ENCODE measurements at places on chromosomes 3 and 15.

GRCh38 chr15:62927836-62928235 lies 114.7 kb upstream of the TPM1 start:
- no peak for DNase-seq

GRCh38 chr3:96000966-96001365 lies 813.4 kb upstream of the EPHA6 start:
- no peak for DNase-seq

GRCh38 chr3:18300916-18301315 lies 124.2 kb downstream of the SATB1 start:
- no peak for DNase-seq

- DNase-seq, result no peak
Measured at GRCh38 chr15:32942401-32942841, 224.6 kb downstream of the GREM1 start.

DNA sequence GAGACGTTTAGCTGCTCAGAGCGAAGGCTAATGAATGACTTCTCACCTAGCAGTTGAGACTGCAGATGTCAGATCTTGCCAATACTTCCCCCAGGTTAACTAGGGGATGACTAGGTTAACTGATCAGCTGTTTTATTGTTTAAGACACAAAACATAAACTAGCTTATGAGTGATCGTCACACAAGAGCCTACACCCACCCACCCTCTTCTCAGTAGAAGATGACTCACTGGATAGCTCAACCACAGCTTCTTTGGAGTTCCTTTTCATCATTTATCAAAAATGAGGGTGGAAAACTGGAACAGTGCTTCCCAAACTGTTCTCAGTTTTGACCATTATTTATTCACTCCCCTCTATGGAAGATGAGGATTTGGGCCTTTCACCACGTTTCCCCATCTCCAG lies 25.2 kb downstream of the GASK1A start:
- peak; percentile 11 for DNase-seq

- no peak for DNase-seq
Measured at GRCh38 chr15:79535536-79535935, 103.4 kb downstream of the MINAR1 start.

DNA sequence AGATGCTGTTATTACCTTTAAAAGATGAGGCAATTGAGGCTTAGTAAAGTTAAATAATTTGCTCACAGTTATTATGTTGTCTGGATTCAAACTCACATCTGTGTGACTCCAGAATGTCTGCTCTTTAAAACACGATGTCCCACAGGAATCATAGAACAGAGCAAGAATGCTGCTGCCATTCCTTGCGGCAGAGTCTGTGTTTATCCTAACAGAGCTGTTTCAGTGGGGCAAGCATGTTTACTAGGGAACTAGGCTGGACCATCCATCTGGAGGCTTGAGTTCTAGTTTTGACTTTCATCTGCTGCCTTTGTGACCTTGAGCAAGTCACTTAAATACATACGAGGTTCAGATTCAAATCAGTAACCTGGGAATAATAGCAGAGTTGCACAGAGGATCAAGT lies 72.1 kb downstream of the BBX start:
- no peak for DNase-seq

DNA sequence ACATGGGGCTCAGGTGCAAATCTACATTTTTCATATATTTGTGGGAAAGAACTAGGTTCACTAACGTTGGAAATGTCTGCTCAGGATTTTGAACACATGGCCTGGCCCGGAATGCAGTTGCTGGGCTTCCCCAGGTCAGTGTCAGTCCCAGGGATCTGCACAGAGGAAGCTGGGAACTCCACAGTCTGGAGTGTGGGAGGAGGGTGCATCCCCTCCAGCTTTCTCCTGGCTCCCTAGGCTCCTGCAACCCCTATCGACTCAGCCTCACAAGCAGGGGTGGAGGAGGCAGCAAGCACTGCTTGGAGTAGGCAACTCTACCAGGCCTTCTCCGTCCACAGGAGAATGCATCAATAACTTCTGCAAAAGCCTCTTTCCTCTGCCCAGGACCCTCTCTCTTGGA lies 30.1 kb upstream of the HCN4 start:
- no peak for DNase-seq

DNA sequence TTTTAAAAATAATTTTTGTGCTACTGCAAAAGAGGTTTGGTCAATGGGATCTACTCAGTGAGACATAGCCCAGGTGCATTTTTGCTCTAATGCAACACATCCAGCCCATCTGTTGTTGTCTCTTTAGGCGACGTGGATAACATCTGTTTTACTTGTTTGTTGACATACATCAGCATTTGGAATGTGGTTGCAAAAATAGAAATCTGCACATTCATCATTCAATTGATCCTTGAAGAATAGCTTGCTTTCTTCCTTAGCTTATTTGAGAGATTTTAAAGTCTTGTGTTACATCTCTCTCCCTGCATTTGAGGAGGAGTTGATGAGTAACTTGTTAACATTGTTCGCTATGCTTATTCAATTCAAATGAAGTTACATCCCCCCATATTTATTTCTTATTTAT lies 1202.3 kb downstream of the NSUN3 start:
- DNase-seq, result no peak

DNA sequence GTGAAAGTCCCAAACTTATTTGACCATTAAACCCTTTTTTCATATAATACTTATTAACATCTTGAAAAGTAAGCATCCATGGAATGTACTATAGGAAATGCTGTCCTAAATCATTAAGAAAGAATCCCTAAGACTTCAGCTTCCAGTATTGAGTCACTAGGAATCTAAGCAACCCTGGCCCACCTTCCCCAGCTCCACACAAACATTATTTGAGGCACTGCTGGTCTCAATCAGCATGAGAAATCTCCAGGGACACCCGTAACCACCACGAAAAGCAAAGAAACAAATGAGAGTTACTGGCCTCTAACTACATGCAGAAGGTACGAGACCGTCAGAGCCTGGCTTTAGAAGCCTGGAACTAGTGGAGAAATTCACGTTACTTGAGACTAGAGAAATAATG lies 68.2 kb downstream of the POLQ start:
- DNase-seq, result no peak

GRCh38 chr3:151268267-151269235 lies 9.8 kb downstream of the P2RY14 start:
- DNase-seq, result no peak

GRCh38 chr3:164679245-164679644 lies 399.1 kb downstream of the SI start:
- DNase-seq, result no peak

GRCh38 chr3:37745076-37745475 lies 116.6 kb upstream of the CTDSPL start:
- no peak for DNase-seq

DNA sequence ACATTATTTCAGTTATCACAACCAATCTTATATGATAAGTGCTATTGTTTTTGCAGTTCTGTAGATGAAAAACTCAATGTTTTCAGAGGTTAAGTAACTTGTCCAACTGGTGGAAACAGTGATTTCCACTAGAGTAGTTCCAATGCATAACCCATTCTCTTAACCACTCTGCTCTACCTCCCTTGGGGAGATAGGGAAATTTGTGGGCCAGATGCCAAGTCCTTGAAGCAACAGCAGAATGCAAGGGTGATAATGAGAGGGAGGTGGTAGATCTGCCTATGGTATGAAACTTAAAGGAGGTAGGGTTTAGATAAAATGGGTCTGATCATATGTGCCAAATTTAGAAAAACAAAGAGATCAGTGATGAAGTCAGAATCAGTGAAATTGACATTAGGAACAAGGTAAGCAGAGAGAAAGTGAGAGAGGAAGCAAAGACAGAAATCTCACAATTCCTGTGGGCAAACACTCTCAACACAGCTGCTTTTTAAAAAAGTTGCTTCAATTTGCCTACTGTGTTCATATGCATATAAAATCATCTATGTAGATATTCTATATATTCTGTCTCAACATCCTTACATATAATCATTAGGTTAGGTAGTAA lies 50.5 kb upstream of the UBP1 start:
- no peak for DNase-seq

DNA sequence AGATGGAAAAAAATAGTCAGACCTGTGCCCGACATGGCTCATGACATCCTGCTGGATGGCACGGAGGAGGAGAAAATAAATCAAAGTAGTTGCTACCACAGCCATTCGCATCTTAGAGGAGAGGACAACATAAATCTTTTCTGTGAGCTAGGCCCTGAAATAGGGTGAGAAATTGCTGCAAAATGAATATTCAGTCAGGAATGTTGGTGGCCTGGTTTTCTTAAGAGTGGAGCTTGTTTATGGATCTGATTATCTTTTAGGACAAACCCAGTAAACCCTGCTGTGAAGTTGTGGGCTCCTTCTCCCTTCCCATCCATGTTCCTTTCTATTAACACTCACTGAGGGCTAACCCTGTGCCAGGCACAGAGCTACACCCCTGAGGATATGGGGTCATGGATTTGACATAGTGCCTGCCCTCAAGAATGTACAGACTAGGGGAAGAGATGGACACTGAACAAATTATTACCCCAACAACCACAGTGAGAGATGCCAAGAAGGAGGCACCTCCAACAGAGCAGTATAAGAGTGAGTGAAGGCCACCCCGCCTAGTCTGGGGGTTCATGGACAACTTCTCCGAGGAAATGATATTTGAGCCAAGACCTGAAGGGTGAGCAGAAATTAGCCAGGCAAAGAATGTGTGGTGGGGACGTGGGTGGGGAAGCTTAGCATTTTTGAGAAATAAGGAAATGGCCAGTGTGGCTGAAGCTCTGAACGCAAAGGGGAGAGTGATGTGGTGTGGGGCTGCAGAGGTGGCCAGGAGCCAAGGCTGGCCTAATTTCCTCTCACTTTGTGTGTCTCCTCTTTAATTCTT lies 68.9 kb upstream of the ARL8B start:
- DNase-seq, result no peak

DNA sequence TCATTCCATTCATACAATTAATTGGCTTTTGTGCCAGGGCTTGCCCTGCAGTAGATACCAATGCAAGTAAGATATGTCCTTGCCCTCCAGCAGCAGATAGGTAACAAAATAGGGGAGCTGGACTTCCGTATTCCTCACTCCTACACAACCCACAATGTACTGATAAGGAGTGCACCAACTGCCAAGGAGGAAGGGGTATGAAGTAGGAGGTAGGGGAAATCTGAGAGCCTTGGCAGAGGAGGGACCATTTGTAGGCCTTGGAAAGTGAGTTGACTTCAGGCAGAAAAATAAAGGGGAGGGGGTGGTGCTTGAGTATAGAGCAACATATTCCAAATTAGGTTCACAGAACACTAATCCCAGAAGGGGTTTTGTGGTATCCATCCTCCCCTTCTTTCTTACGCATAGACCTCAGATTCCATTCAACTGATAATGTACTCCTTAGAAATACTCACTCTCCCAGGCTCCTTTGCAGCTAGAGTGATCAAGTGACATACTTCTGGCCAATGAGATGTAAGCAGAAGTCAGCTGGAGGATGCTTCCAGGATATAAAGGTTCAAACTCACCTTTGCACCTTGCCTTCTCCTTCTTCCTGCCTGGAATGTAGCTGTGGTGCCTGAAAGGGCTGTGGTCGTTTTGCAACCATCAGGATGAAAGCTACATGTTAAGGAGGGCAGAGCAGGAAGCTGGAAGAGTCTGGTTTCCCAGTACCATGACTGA lies 127.1 kb upstream of the SMAD3 start:
- peak; percentile 14 for DNase-seq

DNA sequence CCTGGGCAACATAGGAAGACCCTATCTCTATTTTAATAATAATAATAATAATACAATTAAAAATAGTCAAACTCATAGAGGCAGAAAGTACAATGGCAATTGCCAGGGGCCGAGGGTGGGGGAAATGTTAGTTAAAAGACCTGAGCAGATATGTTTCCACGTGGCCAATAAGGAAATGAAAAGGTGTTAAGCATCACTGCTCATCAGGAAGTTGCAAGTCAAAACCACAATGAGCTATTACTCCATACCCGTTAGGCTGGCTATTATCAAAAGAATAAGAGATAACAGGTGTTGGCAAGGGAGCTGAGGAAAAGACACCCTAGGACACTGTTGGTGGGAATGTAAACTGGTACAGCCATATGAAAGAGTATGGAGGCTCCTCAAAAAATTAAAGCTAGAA lies 60.4 kb upstream of the PRSS50 start:
- no peak for DNase-seq

DNA sequence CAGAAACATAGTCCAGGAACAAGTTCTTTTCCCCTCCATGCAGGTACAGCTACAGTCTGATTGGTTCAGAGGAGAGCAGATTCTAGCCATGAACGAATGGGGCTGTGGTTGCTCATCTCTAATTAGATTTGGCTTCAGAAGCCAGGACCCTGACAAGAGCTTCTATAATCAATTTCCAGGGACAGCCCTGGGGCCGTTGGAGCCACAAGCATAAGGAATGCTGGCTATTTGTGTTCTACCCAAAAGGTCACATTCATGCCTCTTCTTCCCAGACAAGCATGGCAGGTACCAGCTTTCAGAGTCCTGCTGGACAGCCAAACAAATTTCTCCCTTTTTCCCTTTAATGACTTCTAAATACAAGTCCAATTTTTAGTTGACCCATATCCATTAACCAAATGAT lies 215.5 kb upstream of the LRTM1 start:
- DNase-seq, result no peak

DNA sequence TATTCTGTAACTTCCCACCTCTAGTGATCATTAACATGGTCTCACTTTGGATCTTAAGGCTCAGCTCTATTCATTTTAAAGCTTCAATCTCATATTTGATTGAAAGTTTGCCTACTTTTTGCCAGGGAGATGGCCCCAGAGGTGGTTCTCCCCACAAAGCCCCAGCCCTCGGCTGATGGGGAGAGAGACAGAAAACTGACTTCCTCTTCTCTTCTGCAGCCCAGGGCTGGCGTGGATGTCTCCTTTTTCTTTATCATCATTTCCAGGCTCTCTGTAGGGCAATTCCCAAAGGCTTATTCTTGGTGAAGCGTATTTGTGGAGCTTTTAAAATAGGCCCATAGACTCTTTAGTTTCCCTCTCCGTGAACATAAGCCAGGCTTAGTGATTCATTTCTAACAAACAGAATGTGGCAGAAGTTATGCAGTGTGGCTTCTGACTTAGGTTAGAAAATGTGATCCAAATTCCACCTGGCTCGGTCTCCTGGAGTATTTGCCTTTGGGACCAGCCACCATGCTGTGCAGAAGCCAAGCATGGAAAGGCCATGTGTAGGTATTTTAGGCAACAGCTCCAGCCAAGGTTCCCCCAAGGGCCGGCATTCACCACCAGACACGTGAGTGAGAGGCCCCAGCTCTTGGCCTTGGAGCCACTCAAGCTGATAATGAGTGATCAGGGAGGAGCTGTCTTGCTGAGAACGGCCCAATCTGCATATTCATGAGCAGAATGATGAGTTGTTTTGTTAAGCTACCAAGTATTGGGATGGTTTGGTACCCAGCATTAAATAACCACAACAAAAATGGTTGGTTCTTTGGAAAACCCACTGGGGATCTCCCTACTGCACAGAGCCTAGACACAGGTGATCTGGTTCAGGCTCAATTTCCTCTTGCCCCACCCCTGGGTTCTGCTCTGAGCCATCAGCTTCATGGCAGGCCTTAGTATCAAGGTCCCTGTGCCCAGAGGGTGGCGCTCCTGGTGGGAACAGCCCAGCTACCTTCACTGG lies 353.2 kb upstream of the PROK2 start:
- no peak for DNase-seq

GRCh38 chr3:108602249-108602934 lies 12.9 kb downstream of the DZIP3 start:
- DNase-seq, result no peak

GRCh38 chr15:40906991-40907802 lies 12.9 kb downstream of the VPS18 start:
- DNase-seq, result no peak
